ENCODE measurements at places on chromosomes 11 and 22.

DNA sequence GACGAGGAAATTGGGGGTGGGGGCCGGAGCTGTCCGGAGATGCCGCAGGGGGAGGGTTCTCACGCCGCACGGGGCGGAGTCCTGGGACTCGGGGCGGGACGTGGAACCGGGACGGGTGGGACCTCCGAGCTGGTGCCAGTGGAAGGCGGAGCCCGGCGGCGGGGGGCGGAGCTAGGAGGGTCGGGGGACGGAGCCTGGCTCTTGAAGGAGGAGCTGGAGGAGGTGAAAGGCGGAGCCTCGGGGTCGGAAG, 271 bp downstream of the FKBP2 start:
- DNase-seq: peak; percentile 99

GRCh38 chr11:19244084-19244483, 3.3 kb upstream of the E2F8 start:
- DNase-seq: peak; percentile 53

GRCh38 chr22:23754220-23754919, at the start of gene VPREB3:
VPREB3 (minus strand) TSS chr22:23754425; CDS start chr22:23754363, 62 bp downstream.
- DNase-seq: no peak

DNA sequence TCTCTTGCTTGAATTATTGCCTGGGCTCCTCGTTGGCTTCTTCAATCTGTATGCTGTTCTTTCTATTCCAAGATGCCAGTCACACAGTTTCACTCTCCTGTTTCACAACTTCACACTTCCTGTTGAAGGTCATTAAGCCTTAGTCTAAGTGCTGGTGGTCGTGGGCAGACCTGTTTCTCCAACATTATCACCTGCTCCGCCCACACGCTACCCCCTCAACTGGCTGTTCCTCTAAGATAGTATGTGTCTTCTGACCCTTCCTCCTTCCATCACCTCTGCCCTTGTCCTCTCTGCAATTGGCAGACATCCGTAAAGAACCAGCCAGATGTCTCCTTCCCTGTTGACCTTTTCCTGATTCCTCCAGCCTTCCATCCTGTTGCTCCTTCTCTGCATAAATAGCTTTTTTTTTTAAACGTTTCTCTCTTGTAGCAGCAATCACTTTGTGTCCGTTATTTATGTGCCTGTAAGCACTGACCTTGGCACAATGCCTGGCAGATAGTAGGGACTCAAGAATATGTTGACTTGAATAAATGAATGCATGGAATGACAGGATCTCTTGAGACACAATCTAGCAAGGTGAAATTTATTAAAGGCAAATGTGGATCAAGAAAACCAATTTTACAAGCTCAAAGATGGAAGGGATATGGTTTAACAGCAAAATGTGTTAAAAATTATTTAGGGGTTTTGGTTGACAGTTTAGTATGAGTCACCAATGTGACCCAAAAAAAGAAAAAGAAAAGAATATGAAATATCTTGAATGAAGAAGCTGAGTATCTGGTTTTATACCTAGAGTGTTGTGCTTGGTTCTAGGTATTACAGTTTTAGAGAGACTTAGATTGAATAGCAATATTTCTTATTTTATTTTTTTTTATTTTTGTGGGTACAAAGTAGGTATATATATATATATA, 12.6 kb downstream of the DIXDC1 start:
- no peak for DNase-seq

GRCh38 chr11:78039919-78040671, 17.0 kb upstream of the KCTD14 start:
- DNase-seq: peak; percentile 85

DNA sequence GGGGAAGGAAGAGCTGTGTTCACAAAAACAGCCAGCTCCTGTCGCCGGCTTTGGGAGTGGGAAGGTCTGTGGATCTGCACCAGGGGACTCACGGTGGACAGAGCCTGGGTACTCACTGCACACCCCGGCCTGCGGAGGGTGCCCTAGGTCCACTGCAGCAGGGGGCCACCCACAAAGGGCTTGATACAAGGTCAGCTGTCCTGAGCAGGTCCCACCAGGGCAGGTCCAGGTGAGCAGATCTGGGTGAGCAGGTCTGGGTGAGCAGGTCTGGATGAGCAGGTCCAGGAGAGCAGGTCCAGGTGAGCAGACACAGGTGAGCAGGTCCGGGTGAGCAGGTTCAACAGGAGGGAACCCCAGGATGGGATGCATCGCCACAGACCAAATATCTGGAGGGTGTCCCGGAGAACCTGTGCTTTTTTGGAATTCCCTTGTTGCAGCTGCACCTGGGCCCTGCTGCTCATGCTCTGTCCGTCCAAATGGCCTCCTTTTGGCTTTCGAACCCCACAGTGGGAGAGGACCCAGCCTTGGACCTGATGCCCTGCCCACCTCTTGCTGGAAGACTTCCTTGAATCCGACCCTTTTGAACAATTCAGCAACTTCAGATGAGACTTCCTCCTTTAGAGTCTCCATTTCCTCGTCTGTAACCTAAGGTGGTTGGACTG, 485.3 kb downstream of the TBC1D22A start:
- no peak for DNase-seq

DNA sequence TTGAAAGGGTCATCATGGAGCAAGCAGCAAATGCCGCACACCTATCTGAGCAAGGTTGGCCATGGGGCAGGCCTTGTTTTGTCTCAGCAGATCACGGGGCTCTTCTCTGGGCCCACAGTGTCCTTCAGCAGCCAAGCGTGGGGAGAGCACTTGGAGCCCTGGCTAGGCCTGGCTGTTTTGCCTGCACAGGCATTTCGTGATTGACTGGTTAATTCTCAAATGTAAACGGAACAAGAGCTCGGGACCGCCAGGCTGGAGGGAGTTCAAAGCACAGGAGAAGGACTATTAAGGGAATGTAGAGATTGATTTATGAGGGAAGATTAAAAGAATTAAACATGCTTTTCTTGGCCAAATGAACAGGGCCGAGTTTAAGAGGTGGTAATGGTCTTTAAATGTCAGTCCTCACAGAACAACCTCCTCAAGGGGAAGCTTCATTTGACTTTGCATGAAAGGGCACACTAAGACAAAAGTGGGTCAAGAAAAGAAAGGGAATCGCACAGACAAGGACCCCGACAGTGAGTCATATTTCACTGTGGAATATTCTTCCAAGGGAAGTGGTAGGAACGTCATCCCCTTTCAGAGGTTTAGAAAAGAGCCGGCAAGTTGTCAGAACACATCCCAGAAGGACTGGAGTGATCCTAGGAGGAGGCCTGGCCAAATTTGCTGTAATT, 20.7 kb downstream of the SPON1 start:
- DNase-seq: peak; percentile 63

DNA sequence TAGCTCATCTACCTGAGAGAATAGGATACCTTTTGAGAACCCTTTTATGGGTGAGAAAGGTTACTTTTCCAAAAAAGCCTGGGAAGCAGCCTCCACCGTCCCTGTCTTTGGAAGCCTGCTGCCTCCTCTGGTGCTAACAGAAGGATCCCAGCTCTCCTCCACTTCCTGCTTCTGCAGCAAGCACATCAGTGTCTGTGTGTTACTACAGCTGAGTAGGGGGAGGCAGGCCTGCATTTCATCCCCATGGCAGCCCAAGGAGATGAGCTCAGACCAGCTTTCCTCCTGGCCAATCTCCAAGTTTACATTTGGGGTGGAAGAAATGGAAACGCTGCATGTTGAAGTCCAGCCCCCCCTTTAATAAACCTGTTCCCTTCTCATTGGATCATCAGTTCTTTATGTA, 7.4 kb upstream of the CCDC34 start:
- no peak for DNase-seq

GRCh38 chr11:72347691-72348090, 86.6 kb downstream of the CLPB start:
- DNase-seq: no peak

DNA sequence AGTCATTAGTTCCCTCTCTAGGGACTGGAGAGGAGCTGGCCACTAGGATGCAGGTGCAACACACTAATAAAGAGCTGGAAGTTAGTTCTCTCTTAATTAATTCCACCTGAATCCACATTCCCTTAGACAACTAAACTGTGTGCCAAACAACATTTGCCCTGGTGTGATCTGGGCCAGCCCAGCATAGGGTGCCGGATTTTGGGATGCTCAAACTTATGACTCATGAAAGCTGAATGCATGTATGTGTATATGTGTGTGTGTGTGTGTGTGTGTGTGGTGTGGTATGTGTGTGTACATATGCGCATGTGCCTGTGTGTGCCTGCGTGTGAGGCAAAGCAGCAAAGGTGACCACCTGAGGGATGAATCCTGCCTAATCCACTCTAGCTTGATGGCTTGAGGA, 110.7 kb downstream of the EHF start:
- DNase-seq: peak; percentile 52

- no peak for DNase-seq
Measured at GRCh38 chr11:57610170-57610569, 12.7 kb downstream of the SERPING1 start.

DNA sequence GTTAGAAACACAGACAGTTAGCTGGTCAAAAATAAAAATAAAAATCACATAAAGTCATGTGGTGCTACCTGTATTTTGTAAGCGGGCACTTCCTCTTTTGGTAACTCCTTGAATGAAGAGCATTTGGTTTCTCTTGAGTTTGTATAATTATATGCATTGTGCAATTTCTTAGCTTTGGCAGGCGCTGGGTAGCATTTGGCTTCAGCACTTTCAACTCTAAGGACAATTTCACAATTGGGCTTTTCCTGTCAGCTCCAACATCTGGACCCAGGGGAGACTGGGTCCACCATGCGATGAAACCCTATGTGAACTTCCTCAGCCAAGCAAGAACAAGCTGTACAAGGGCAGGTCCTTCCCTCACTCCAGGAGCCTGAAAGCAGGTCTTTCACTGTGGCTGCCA, 169.1 kb downstream of the RRAS2 start:
- peak; percentile 56 for DNase-seq

DNA sequence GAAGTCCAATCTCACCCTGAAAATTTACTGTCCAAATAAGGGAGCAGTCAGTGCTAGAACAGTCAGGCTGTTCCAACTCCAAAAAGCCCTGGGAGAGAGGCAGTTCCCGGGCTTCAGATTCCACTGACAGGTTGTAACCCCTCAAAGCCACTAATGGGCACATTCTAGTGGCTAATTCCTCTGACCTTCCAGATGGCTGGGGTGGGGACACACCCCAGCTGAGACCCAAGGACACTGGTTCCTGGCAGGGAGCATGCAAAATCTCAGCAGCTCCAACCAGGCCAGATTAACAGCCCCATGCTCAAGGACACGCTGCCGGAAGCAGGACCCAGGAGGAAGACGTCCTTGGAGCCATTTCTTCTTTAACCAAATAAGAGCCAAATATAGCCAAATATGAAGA, 92.7 kb downstream of the RPL27A start:
- DNase-seq: no peak

- DNase-seq: peak; percentile 75
Measured at GRCh38 chr11:119094816-119095065, 6.9 kb downstream of the DPAGT1 start.

DNA sequence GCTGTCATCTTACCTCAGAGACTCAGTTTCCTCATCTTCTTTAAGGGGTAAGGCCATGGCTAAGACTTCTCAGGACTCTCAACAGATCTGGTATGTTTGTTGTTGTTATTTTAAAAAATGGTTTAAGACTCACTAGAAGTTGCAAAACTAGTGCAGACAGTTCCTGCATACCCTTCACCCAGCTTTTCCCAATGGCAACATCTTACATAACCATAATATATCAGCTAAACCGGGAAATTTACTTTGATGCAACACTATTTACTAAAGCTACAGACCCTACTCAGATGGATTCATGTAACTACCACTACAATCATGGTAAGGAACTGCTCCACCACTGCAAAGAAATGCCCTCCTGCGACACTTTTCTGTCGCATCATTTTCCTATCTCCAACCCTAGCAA, 20.4 kb downstream of the LGR4 start:
- no peak for DNase-seq
